ENCODE measurements at places on chromosomes 7 and 10.
A peak's percentile ranks its signal among the peaks of the same experiment; 100 is the strongest.

- DNase-seq = no peak
Observed at GRCh38 chr10:97459111-97459510, 13.1 kb downstream of the ZDHHC16 start.

- peak; percentile 45 for DNase-seq
Observed at GRCh38 chr7:64951250-64951848, 39.5 kb downstream of the ZNF117 start.

- DNase-seq = no peak
Observed at GRCh38 chr7:1651891-1652290, 18.2 kb upstream of the ELFN1 start.

- DNase-seq = peak; percentile 52
Observed at GRCh38 chr7:147400221-147400689, 1190.3 kb upstream of the C7orf33 start.

GRCh38 chr7:99920149-99920548 lies 819 bp upstream of the TRIM4 start:
- DNase-seq = peak; percentile 6

GRCh38 chr10:129891806-129892205 lies 72.3 kb downstream of the EBF3 start:
- no peak for DNase-seq

DNA sequence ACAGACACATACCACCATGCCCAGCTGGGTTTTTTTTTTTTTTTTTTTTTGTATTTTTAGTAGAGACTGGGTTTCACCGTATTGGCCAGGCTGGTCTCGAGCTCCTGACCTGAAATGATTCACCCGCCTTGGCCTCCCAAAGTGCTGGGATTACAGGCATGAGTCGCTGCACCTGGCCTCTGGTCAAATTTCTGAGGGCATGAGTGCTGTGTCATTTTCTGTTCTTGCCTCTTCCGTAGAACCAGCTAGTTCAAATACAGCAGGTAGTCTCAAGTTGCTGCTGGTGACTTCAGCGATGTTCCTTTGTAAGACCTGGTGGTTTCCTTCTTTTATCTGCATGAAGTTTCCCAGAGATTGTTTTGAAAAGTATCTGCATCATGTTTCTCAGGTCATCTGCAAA lies 134.8 kb upstream of the SHH start:
- DNase-seq = peak; percentile 70

DNA sequence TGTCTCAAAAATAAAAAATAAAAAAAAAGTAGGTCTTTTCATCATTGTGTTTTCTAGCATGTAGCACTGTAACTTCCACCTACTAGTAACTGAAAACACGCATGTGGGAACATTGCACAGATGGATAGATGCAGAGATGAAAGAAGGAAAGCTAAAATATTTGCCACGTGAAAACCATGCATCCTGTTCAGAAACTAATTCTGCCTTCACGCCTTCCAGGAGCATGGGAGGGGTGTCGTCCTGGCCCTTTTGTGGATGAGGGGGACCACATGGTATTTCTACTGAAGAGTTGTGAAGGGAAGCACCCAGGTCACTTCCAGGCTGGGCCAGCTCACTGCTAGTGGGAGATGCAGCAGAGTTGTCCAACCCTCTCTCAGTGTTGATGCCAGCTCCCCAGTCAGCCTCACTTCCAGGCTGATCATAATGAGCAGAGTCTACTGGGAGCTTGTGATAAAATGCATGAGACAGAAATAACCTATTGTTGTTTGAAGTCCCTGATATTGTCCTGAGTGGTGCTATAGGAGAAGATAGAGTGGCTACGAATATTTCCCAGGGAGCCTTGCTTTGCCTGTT lies 287.1 kb upstream of the CELF2 start:
- no peak for DNase-seq

Data from fibroblast of skin of back (primary cell).